ENCODE measurements at places on chromosomes 1 and 21.

DNA sequence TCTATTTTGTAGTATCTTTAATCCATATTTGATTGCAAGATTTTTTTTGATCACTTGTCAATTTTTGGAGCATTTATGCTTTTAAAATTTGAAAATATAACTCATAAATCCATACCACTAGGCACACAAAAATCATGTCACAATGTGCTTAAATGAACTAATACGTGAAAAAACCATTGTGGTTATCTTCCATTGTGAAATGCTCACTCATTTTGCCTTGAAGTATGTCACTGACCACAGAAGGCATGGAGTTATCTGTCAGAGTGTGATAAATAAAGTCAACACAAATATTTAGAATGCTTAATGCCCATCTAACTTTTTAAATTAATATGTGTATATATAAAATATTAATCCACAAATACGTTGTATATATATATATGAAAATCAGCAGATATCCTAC lies 347.2 kb downstream of the PTPRC start:
- DNase-seq: no peak

GRCh38 chr21:15015622-15016471 lies 49.0 kb downstream of the NRIP1 start:
- no peak for DNase-seq

DNA sequence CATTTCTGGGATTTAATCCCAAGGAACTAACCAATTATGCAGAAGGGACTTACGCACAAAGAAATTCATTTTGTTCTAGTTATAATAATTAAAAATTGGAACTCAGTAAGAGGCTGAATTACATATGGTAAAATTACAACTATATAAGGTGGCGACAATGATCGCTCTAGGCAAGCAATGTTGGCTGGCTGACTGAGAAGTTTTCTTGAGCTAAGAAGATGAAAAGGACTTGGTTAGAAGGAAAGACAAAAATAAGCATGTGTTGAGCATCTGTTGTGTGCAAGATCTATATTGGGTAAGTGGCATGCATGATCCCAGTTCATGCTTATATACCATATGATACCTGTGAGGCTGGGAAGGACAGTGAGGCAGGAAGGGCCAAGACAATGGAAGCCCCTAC lies 80.8 kb downstream of the FCRL5 start:
- no peak for DNase-seq

- no peak for DNase-seq
Observed at GRCh38 chr1:111803951-111804350, 48.2 kb downstream of the DDX20 start.

Data from memory B cell (primary cell).